CD4-positive, alpha-beta memory T cell (primary cell): ENCODE measurements at places on chromosomes 11 and 22. TPM values are rescaled to one million over a fixed set of nuclear protein-coding genes. Genes with fewer than 3 reads are reported as not detected.

DNA sequence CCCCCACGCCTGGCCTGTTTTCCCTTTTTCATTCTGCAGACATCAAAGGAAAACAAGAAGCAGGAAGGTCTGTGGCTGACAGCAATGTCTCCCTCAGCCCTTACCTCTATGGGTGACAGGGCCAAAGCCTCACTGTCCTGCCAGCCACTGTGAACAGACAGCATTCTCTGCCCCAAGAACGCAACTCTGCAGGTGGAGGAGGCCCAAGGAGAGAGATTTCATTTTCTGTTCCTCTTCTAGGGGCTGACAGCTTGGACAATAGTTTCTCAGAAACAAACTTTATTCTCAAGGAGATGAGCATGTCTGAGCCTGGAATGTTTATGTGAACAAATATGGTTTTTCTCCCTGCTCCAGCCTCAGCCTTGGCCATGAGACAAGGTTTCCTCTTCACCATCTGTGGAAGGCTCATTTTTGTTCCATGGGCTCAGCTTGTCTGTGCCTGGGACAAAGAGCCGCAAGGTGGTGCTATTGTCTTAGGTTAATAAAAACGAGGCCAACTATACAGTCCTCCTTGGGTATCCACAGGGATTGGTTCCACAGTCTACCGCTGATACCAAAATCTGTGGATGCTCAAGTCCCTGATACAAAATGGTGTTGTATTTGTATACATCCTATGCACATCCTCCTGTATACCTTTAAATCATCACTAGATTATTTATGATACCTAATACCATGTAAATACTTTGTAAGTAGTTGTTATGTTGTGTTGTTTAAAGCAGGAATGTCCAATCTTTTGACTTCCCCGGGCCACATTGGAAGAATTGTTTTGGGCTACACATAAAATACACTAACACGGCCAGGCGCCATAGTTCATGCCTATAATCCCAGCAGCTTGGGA is 5.8 kb downstream of the PIWIL3 start:
- H3K4me3 ChIP-seq, result no peak overlapping the region
- DNase-seq, result peak; percentile 24
- H3K27ac ChIP-seq, result no peak overlapping the region
- no peaks in the 10 kb centered on the region for H3K36me3 ChIP-seq
- peaks cover 4% of the 10 kb centered on the region for H3K27me3 ChIP-seq

DNA sequence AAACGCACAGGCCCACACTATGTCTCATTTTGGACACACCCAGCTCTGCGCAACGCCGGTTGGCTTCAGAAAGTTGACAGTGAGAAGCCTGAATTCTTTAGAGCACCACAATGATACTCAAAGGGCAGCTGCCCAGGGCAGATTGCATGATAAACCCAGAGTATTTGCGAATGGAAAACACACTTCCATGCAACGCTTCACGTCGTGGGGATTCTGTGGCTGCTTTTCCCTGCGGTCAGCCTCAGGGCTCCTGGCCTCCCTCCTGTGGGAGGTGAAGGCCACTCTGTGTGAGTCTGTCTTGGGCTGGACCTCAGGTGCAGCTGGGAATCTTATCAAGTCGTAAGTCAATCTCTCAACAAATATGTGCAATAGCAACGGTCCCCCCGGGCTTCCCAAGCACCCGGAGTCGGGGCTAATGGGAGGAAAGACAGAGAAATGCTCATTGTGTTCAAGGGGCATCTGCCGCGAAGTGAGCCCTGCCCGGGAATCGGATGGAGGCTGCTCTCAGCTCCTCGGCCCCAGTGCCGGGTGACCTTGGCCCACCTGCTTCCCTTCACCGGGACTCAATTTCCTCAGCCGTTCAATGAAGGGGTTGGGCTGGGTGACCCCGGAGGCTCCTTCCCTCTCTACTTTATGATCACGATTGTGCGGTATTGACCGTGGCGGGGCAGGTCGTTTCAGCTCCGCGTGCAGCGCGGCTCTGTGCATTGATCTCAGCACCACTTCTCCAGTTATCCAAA is 623.6 kb downstream of the BRD1 start:
- no peak for DNase-seq
- no peak overlapping the region for H3K4me3 ChIP-seq
- H3K36me3 ChIP-seq, result no peaks in the 10 kb centered on the region
- H3K4me1 ChIP-seq, result no peaks in the 10 kb centered on the region

GRCh38 chr22:19962909-19963806 is 21.5 kb upstream of the TXNRD2 start:
- H3K27ac ChIP-seq, result no peak overlapping the region
- no peaks in the 10 kb centered on the region for H3K27me3 ChIP-seq
- peaks cover 8% of the 10 kb centered on the region for H3K4me1 ChIP-seq
- no peak overlapping the region for H3K4me3 ChIP-seq

DNA sequence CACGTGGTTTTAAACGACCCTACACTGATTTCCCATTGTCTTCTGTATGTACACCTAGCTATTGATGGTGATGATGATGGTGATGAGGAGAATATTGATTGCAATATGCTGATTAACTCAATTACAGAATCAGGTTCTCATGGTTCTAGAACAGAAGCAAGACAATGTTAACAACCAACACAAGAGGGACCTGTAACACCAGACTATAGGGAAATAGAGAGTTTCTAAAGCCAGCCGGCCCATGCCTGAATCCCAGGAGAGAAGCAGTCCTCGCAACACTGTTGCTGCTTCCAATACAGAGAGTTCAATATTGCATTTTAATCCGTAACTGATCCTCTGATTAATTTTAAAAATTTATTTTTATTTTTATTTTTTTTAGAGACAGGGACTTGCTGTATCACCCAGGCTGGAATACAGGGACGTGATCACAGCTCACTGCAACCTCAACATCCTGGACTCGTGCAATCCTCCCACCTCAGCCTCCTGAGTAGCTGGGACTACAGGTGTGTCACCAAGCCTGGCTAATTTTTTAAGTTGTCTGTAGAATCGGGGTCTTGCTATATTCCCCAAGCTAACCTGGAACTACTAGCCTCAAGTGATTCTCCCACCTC is 22.2 kb upstream of the UBASH3B start:
- H3K4me1 ChIP-seq, result peaks cover 12% of the 10 kb centered on the region
- no peak overlapping the region for H3K4me3 ChIP-seq
- H3K27ac ChIP-seq, result no peak overlapping the region
- DNase-seq, result peak; percentile 33

Gene OR5P2
- not detected for polyA plus RNA-seq

Gene MISFA
- polyA plus RNA-seq, result not detected
